IMR-90 (cell line): ENCODE measurements at places on chromosomes 4 and X. TPM values are rescaled to one million over a fixed set of nuclear protein-coding genes. Genes with fewer than 3 reads are reported as not detected.

DNA sequence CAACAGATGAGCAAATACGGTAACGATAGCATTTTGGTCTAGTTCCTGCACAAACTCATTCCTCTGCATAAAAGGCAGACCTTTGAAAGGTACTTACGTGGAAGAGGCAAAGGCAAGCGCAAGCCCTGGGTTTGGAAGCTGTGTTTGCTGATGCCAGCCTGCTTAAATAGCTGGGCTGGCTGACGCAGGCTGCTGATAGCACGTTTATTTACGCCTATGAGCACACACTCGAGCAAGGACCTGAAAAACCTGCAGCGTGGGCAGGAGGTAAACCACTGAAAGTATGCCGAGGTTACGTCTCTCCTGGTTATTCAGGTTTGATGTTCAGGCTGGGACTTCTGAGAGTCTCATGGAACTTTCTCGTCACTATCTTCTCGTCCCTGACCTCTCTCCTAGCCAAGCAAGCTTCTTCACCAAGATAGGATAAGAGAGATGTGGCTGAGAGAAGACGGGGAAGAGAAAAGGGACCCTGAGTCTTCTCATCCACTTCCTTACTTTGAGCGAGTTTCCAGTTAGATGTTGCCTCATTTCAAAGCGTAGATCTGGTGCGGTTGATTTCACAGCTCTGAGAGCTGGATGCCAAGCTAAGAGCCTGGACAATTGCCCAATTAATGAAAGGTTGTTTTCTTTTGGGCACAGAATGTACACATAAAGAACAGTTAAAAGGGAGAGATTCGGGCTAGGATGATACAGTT is at the start of gene HOPX:
Gene HOPX (minus strand): TSS at position 139 of the 695 bp plus-strand sequence. CDS start 23,480 bp downstream, outside the sequence.
- no peak for DNase-seq

FGF13 gene
- under 0.01 and 0.18 TPM in 2 replicates for total RNA-seq

GRCh38 chrX:148610328-148610698 is 109.9 kb downstream of the AFF2 start:
- DNase-seq, result no peak

DNA sequence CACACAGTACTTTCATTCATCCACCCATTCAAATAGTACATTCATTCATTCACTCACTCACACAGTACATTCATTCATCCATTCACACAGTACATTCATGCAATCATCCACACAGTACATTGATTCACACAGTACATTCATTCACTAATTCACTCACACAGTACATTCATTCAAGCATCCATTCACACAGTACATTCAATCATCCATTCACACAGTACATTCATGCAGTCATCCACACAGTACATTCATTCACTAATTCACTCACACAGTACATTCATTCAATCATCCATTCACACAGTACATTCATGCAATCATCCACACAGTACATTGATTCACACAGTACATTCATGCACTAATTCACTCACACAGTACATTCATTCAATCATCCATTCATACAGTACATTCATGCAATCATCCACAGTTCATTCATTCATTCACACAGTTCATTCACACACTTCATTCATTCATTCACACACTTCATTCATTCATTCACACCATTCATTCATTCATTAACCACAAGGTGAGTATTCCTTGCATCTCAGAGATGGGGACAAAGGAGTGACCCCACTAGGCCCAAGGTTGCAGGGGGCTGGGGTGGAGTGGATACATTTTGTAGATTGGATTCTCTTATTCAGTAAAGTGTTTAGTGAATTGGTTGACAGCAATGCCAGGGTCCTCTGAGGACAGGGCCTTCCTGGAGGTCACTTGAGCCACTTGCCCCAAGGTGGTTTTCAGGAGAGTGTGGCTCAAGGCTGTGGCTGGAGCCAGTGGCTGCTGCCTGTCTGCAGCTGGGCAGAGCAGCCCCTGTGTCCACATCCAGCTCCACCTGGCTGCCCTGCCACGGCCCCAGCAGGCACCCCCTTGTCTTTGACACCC is 4.3 kb upstream of the SPON2 start:
- DNase-seq, result no peak

CENPE gene
- total RNA-seq, result 14.5 and 34.2 TPM in 2 replicates

GAGE12F gene
- total RNA-seq, result not detected in 2 replicates

- no peak for DNase-seq
These were observed 41.5 kb upstream of the PGRMC1 start for GRCh38 chrX:119194621-119195020.

- DNase-seq, result no peak
These were observed 6.3 kb downstream of the AMMECR1 start for GRCh38 chrX:110311437-110312230.

DNA sequence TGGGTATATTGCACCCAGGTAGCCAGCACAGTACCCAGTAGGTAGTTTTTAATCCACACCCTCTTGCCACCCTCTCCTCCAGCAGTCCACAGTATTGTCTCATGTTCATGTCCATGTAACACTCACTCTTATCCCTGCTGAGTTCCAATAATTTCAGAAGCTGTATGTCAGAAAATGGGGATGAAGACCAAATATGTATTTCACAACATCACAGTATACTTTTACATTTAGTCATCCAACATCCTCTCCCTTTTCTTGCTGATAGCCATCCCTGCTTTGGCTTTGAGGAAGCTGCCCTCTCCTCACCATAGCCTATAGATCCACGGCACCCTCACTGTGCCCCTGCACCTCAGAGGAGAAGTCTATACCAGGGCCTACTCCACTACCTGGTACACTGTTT is 126.0 kb upstream of the LDB2 start:
- peak; percentile 51 for DNase-seq
